ENCODE measurements at places on chromosomes 16 and 17.
A peak's percentile ranks its signal among the peaks of the same experiment; 100 is the strongest.

DNA sequence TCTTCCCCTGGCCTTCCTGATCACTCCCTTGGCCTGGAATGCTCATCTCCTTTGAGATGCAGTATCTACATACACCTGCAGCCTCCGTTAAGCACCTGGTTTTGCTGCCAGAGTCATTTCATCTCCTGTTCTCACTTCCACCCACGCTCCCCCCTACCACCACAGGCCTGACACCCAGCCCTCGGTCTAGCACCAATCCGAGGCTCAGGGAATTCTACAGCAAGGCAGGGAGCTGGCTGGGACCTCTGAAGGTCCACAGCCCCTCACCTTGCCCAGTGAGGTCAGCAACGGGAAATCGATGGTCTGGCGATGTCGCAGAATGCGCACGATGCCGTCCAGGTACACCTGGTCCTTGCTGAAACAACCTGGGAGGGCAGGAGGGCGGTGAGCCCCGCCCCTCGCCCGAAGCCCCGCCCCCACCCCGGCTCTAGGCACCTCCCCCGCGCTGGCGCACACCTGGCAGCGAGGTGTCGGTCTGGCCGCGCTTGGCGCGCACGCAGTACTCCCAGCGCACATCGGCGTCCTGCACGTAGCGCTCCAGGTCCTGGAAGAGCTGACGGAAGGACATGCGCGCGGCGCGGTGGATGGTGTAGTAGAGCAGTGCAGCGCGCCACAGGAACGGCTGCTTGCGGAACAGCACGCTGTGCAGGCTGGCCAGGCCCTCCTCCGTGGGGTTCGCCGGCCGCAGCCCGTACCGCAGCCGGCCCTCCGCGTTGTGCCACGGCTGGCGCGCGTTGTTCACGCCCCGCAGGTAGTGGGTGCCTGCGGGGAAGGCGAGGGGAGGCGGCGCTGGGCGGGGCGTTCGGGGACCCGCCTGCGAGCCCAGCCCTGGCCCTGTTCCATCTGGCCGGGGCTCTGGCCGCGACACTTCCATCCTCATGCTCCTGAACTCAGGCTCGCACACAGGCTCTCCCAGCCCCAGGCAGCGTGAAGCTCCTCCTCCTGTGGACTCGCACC lies 5.7 kb downstream of the MATCAP1 start:
- peak; percentile 54 for DNase-seq

DNA sequence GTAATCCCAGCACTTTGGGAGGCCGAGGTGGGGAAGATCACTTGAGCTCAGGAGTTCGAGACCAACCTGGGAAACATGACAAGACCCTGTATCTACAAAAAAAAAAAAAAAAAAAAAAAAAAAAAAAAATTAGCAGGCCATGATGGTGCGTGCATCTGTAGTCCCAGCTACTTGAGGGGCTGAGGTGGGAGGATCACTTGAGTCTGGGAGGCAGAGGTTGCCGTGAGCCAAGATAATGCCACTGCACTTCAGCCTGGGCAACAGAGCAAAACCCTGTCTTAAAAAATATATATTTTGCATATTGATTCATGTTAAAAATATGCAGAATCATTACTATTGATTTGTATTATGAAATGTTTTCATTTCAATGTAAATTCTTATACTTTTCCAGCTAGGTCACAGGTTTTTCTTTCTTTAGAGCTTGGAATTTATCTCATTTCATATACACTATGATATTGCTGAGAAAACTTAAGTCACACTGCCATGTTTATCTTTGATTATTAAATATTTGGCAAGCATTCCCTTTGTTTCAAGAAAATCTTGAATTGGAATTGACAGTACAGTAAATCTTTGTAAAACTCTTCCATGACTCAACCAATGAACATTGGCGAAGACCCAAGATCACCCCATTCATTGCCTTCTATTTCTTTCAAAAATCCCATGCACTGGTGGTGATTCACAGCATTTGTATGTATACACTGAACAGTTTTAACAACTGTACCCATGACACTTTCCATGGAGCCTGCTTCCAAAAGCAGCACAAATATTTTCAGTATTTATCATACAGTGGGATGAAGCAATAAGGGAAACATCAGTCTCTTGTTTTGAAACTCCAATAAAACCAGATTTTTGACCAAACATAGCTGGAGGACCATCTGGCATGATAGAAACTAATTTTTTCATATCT lies 83.5 kb upstream of the TNRC6A start:
- peak; percentile 99 for DNase-seq

- no peak for DNase-seq
These were observed 24.5 kb downstream of the GFOD2 start for GRCh38 chr16:67694611-67695010.

GRCh38 chr17:81453712-81454111 lies 58.5 kb downstream of the BAHCC1 start:
- no peak for DNase-seq

GRCh38 chr17:57652811-57653210 lies 92.3 kb downstream of the CCDC182 start:
- no peak for DNase-seq

DNA sequence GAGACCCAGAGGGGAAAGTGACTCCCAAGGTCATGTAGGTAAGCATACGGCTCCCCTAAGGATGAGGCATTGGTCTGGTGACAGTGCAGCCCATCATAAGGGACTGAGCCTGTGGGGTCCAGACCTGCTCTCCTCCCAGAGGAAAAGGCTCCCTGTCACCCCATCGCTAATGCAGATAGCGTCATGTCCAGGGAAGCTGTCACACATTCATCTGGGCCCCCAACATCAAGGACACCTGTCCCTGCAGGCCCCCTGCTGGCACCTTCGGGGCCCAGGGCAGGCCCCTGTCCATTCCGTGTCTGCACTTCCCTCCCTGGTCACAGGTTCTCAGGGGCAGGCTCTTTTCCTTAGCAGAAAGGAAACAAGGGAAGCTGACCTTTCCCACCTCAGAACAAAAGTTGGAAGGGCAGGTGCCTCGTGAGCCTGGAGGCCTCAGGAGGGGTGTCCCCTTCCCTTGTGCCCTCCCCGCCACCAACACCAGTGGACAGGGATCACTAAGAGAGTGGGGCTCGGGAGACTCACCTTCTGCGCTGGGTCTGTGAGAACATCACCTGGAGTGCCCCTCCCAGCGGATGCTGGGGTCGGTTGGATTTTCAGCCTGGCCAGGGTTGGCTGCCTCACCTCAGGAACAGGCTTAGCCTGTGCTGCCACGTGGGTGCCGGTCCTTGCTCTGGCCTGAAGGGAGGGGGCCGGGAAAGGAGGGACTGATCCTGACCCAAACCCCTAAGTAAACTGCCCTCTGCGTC lies 17.3 kb upstream of the LASP1NB start:
- DNase-seq: no peak

DNA sequence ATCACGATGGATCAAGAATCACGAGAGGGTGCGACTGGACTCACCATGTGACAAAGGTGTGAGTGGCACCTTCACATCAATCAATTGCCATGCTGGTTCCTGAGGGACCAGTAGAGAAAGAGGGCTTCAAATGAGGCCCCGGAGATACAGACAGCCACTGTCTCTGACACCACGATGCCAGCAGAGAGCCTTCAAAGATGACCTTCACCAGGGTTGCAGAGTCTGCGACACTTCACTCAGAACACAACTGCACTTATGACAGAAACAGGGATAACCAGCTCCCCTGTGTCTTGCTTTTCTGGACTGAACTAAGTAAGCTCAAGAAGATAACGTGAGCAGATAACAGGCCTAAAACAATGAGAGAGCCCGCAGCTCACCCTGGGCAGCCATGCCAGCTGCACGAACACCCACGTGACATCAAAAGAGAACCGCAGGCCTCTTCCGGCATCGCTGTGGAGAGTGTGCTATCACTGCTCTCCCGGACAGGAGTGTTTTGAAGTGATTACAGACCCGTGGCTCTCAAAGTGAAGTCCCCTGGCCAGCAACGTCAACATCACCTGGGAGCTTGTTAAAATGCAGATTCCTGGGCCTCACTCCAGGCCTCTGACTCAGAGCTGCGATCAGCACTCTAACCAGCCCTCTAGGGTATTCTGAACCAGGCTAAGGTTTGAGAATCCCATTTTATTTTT lies 36.4 kb downstream of the KLHDC4 start:
- DNase-seq: no peak

All from fibroblast of gingiva (primary cell).